ENCODE measurements at places on chromosomes 1 and 21. TPM values are rescaled to one million over a fixed set of nuclear protein-coding genes. Genes with fewer than 3 reads are reported as not detected.
A peak's percentile ranks its signal among the peaks of the same experiment; 100 is the strongest.

GRCh38 chr1:117606649-117607430, 992 bp downstream of the TENT5C start:
- no peaks in the 10 kb centered on the region for H3K4me1 ChIP-seq
- H3K4me3 ChIP-seq, result peak overlapping the region; percentile 73
- H3K27ac ChIP-seq, result peak overlapping the region; percentile 88
- DNase-seq, result peak; percentile 77

DNA sequence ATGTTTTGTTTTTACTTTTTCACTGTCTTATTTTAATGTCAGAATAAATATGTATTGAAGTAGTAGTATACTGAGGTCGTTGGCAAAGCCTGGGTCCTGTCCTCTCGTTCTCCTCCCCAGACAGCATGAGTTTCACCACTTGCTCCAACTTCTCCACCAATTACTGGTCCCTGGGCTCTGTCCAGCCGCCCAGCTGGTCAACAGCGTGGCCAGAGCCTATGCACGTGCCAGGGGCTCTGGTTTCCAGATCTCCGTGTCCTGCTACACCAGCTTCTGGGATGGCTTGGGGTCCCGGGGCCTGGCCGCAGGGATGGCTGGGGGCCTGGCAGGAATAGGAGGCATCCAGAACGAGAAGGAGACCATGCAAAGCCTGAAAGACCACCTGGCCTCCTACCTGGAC, 19.3 kb downstream of the PTPN14 start:
- H3K4me3 ChIP-seq, result no peak overlapping the region
- H3K27ac ChIP-seq, result no peak overlapping the region

DNA sequence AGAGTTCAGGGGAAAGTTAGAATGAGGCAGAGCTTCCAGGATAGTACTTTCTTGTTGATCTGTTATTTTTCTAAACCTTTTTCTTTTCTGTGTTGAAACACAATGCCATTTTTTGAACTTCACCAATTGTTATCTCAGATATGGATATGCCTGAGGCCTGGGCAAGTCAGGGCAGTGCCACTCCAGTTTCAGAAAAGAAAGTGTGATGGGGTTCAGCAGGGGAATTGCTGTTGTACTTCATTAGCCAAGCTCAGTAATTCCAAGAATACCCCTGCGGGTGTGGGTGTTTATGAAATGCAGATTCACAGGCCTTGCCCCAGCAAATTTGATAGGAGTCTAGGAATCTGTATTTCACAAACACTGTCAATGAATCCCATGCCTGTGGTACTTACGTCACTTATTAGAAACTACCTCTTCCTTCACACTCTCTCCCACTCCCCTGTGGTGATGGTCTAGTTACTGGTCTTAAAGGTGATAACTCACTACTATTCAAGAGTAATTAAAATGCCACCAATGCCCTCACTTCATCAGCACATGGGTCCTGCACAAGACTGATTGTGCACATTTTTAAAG, 142.3 kb downstream of the PBX1 start:
- H3K27ac ChIP-seq, result peak overlapping the region; percentile 4
- no peaks in the 10 kb centered on the region for H3K36me3 ChIP-seq
- no peaks in the 10 kb centered on the region for H3K27me3 ChIP-seq

GRCh38 chr1:206739411-206740076, 31.0 kb upstream of the IL19 start:
- no peaks in the 10 kb centered on the region for H3K27me3 ChIP-seq
- peak overlapping the region; percentile 63 for H3K27ac ChIP-seq
- no peak for DNase-seq
- peaks cover 4% of the 10 kb centered on the region for H3K4me1 ChIP-seq

GRCh38 chr1:26862781-26863684, at the start of gene SFN:
Gene SFN (plus strand): TSS chr1:26863149. CDS start chr1:26863213, 64 bp downstream.
- no peaks in the 10 kb centered on the region for H3K36me3 ChIP-seq
- peak within 1 kb of the TSS; percentile 81 for H3K4me3 ChIP-seq
- DNase-seq, result no peak
- peak within 1 kb of the TSS; percentile 94 for H3K27ac ChIP-seq
- peaks cover 15% of the 10 kb centered on the region for H3K4me1 ChIP-seq
- H3K27me3 ChIP-seq, result no peaks in the 10 kb centered on the region

- no peak overlapping the region for H3K4me3 ChIP-seq
- H3K36me3 ChIP-seq, result no peaks in the 10 kb centered on the region
- no peak overlapping the region for H3K27ac ChIP-seq
- no peaks in the 10 kb centered on the region for H3K27me3 ChIP-seq
Observed at GRCh38 chr1:114468047-114468446, 43.0 kb downstream of the TRIM33 start.

DNA sequence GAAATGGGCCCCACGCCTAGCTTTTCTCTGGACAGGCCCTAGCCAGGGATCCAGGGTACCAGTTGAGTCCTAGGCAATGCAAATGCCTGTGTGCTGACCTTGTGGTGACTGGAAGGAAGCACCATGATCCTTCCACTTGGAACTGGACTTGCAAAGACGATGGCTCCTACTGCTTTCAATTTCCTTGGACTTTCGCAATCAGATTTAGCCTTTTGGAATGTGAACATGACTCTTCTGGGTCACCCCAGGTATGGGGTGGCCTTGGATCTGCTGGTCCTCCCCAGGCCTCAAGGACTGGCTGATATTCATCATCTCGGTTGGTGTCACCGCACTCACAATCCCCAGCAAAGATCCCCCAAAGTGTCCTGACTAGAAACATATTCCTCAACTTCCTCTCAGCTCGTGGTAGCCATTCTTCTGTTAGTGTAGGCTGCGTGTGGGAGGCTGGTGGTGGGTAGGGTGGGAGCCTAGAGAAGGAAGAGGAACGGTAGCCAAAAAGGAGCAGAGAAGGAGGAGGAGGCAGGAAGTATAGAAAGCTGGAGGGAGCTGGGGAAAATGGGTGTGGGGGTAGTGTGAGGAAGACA, 130.5 kb downstream of the PPIAL4G start:
- no peaks in the 10 kb centered on the region for H3K4me1 ChIP-seq
- no peaks in the 10 kb centered on the region for H3K36me3 ChIP-seq
- no peak overlapping the region for H3K4me3 ChIP-seq

- H3K27ac ChIP-seq, result no peak overlapping the region
- DNase-seq, result no peak
- H3K27me3 ChIP-seq, result no peaks in the 10 kb centered on the region
- H3K4me1 ChIP-seq, result no peaks in the 10 kb centered on the region
- no peak overlapping the region for H3K4me3 ChIP-seq
- H3K36me3 ChIP-seq, result no peaks in the 10 kb centered on the region
Observed at GRCh38 chr1:95003433-95003738, 69.4 kb downstream of the ALG14 start.

GRCh38 chr1:204294357-204294756, 65.4 kb downstream of the PLEKHA6 start:
- no peak overlapping the region for H3K4me3 ChIP-seq
- no peak overlapping the region for H3K27ac ChIP-seq
- H3K4me1 ChIP-seq, result no peaks in the 10 kb centered on the region
- no peaks in the 10 kb centered on the region for H3K36me3 ChIP-seq
- no peak for DNase-seq

DNA sequence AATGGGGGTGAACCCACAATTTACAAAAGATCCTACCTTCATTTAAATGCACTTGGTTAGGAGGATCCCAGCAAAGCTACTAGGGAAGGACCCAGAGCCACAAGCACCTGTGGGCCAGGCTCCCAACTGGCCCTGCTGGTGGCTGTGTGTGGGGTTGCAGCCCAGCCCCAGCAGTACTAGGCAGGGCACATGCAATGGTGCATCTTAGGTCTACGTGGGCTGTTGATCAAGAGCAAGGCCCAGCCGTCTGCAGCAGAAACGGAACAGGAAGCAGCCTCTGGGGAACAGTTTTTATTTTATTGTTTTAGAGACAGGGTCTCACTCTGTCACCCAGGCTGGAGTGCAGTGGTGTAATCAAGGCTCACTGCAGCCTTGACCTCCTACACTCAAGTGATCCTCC, 134.1 kb upstream of the RAB4A start:
- no peak overlapping the region for H3K27ac ChIP-seq
- DNase-seq, result no peak
- H3K4me1 ChIP-seq, result no peaks in the 10 kb centered on the region
- H3K4me3 ChIP-seq, result no peak overlapping the region
- H3K27me3 ChIP-seq, result no peaks in the 10 kb centered on the region

DNA sequence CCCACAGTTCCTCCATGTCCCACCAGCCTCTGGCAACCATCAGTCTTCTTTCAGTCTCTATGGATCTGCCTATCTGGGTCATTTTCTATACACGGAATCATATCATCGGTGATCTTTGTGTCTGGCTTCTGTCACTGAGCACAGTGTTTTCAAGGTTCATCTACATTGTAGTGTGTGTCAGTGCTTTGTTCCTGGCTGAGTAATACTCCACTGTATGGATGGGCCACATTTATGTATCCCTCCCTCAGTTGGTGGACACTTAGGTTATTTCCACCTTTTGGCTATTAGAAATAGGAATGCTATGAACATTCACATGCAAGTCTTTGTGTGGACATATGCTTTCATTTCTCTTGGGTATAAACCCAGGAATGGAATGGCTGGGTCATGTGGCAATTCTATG, 46.6 kb downstream of the RIPK4 start:
- H3K27me3 ChIP-seq, result no peaks in the 10 kb centered on the region
- no peak for DNase-seq
- no peak overlapping the region for H3K27ac ChIP-seq
- no peaks in the 10 kb centered on the region for H3K36me3 ChIP-seq

- no peaks in the 10 kb centered on the region for H3K27me3 ChIP-seq
- no peak for DNase-seq
- H3K4me3 ChIP-seq, result no peak overlapping the region
- no peaks in the 10 kb centered on the region for H3K36me3 ChIP-seq
Observed at GRCh38 chr1:19153169-19153568, 56.9 kb downstream of the UBR4 start.

- no peaks in the 10 kb centered on the region for H3K27me3 ChIP-seq
- H3K4me3 ChIP-seq, result no peak overlapping the region
- DNase-seq, result no peak
- H3K27ac ChIP-seq, result peak overlapping the region; percentile 88
- H3K4me1 ChIP-seq, result peaks cover 7% of the 10 kb centered on the region
Observed at GRCh38 chr1:25563330-25564215, 20.2 kb downstream of the LDLRAP1 start.

Gene DHRS3
- total RNA-seq, result 95.6 TPM

Gene H6PD
- 23.1 TPM for total RNA-seq

Gene ADGRL2
- 9.4 TPM for total RNA-seq

Gene CELF3
- total RNA-seq, result 6.4 TPM

Gene OR2M3
- not detected for total RNA-seq

Gene AXDND1
- not detected for total RNA-seq

Gene SAMD13
- 3.5 TPM for total RNA-seq

Gene DCDC2B
- total RNA-seq, result not detected

Gene FCRL3
- total RNA-seq, result 37.1 TPM

Gene SLAMF7
- 3.9 TPM for total RNA-seq

Measured in Peyer's patch (tissue), 4 donors.